ENCODE measurements at places on chromosomes 3 and 15.

DNA sequence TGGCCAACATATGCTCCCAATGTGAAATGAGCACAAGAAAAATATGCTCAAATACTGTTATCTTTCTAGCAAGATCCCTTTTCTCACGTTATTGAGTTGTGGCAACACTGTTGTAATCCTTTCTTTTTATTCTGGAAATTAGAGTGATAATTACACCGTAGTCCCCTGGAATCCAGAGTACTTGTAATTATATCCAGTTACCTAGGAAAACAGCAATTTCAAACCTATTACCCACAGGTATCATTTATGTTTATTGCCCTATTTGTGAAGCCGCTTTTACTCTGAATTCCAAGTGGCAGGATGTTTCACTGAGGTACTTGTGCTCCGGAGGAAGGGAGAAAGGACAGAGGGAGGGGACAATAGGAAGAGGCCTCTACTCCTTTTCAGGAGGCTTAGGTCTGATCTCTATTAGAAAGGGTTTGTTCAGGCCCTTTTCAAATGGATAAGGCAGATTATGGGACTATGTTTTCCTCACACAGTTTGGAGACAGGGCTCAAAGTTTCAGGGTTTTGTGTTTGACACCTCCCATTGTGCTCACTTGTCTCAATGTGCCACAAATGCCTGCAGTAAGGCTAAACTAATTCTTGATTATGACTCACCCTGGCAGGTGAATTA is 646.6 kb downstream of the TUSC7 start:
- no peak for DNase-seq

DNA sequence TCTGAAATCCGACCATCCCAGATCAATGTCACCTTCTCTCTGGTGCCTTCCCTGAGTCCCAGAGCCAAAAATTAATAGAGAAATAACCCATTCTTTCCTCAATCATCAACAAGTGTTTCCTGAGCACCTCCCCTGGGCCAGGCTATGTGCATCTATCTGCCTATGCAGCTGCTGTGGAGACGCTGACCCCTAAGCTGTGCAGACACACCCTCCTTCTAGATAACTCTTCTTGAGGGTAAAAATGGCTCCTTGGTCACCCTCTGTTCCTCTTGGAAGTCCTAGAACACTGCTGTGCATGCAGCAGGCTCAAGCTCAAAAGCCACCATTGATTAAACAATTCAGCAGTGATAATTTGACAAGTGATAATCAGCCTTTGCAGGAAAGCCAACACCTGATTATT is 18.4 kb downstream of the CA12 start:
- no peak for DNase-seq

DNA sequence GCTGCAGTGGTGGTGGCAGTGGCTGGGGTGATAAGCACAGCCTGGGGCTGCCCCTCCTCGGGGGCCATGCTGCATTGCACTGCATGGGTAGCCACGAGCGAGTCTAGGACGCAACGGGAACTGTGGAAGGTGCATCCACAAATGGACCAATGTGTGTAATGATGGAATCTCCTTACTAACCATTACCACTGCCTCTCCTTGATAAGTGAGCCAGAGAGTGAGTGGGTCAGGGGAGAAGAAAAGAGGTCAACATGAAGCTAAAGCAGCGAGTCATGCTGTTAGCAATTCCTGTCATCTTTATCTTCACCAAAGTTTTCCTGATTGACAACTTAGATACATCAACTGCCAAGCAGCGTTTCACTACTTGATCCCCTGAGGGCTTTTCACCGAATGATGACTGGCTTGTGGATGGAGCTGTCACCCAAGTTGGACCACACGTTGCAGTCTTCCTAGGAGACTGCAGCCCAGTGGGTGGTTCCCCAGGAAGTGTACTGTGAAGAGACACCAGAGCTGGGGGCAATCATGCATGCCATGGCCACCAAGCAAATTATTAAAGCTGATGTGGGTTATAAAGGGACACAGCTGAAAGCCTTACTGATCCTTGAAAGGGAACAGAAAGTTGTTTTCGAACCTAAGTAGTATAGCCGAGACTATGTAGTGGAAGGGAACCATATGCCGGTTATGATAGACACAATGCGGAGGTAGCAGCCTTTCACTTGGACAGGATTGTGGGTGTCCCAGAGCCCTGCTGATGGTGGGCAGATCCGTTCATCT is 20.6 kb downstream of the SAMD7 start:
- DNase-seq, result peak; percentile 51

DNA sequence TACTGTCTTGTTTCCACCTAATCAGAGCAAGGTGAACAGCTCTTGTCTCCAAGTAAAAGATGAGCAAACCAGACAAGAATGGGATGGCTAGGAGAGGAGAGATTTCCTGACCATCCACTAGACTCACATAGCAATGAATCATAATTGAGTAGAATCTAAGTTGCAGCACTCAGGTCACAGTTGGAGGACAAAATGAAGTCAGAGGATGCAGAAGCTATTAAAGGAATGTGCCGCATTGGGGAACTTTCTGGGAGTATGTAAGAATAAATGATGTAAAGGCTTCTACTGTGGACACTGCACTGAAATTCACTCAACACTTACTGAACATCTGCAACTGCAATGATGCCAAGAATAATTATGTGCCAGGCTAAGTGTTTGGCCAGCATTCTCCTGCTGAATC is 217.4 kb upstream of the WNT5A start:
- peak; percentile 7 for DNase-seq

DNA sequence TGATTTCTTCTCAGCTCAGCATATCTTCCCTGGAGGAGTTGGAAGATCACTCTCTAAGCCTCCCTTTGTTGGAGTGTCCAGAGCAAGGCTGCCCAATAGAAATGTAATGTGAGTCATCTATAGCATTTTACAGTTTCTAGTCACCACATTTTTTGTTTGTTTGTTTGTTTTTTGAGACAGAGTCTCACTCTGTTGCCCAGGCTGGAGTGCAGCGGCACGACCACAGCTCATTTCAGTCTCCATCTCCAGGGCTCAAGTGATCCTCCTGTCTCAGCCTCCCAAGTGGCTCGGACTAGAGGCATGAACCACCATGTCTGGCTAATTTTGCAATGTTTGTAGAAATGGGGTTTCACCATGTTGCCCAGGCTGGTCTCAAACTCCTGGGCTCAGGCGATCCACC is 21.3 kb downstream of the KLHL6 start:
- peak; percentile 48 for DNase-seq

GRCh38 chr15:98506711-98507110 is 141.6 kb upstream of the IGF1R start:
- no peak for DNase-seq

- DNase-seq, result no peak
These were observed 67.5 kb downstream of the PROS1 start for GRCh38 chr3:93906245-93906644.

GRCh38 chr3:99872923-99873254 is 55.2 kb downstream of the CMSS1 start:
- DNase-seq, result peak; percentile 60

DNA sequence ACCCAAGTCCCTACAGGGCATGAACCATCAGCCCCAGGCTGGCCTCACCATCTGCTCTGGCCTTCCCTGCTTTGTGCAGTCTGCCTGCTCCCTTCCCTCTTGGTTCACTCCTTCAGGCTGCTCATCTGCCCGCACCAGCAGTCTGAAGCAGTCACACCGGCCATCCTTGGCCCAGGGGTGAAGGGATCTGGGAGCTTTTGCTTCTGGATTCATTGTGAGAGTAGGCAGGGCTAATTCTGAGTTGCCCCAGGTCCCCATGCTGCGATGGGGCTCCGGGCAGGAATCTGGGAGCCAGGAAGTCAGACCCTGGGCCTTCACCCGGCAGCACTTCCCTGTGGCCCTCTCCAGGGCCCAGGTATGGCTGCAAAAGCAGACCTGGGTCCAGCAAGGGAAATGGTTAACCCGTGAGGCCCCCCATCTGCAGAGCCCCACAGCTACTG is 99.7 kb downstream of the VGLL4 start:
- no peak for DNase-seq

DNA sequence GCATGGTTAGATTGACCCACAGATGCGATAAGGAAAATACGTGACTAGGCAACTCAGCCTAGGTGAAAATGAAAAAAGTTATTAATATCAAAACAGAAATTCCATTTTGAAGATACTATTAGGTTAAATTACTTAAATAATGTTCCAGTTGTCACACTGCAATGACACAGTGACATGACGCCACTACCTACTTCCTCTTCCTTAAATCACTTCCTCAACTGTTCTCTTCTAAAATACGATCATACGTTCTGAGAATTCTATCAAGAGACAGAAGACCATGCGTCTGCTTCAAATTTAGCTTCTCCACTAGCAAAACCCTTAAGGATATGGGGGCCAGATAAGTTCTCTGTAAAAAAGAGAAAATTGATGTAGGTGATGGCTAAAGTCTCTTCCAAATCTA is 18.2 kb downstream of the CMTM6 start:
- DNase-seq, result no peak

DNA sequence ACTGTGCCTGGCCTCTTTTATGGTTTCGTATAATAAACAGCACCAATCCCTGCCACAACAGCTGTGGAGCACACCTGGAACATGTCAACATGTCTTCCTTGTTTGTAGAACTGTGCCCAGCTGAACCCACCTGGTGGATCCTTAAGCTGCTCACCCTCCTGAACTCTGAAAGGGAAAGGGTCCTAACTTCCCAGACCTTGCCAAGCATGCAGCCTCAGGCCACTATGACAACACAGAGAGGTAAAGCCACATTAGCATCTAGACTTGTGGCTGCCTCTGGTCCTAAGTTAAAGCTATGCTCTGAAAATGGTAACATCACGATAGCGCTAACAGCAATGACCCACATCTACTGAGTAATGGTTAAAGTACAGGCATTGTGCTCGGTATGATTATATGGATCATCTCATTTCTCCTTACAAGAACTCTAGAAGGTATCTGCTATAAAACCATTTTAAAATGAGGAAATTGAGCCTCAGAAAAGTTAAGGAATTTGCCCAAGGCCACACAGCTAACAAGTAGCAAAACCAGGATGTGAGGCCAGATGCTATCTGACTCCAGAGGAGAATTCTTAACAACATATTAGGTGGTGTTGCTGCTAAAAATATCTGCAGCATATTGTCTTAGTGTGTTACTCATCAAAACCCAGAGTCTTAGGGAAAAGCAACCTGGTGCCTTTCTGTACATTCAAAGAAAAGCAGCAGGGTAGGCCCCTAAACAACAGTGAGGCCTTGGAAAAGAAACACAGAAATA is 23.1 kb upstream of the HERC1 start:
- peak; percentile 75 for DNase-seq

DNA sequence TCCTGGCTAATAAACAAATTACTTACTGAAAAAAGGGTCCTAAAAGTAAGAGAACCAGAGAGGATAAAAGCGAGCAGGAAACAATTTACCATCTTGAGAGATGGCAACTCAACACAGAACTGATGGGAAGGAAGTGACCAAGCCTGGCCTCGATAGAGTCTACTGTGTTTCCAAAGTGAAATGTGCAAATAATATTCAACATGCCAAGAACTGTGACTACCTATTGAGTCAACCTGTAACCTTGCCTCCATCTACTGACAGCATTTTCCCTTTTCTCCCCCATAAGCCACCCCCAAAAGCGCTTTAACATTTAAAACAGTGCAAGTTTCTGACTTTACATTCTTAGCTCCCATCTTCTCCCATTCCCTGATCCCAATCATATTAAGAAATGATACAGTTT is 75.4 kb upstream of the PSMD6 start:
- DNase-seq, result no peak

DNA sequence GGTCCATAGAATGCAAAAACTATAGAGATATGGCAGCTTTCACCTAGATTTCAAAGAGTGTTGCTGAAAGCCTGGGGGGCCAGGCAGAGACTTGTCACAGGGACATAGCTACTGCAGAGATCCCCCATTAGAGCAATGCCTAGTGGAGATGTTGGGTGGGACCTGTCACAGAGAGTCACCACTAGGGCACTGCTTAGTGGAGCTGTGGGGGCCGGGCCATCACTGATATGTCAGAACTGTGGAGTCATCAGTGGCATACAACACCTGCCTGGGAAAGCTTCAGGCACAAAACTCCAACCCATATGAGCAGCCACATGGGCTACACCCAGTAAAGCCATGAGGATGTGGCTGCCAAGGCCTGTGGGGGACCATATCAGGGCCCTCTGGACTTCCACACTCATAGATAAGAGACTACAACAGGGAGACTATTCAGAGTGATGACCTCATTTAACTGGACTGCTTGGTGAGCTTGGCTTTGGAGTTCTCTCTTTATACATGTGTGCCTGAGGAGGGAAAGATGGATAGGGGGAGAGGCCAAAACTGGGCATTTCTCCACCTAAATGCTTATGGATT is 176.3 kb downstream of the ZNF621 start:
- no peak for DNase-seq

DNA sequence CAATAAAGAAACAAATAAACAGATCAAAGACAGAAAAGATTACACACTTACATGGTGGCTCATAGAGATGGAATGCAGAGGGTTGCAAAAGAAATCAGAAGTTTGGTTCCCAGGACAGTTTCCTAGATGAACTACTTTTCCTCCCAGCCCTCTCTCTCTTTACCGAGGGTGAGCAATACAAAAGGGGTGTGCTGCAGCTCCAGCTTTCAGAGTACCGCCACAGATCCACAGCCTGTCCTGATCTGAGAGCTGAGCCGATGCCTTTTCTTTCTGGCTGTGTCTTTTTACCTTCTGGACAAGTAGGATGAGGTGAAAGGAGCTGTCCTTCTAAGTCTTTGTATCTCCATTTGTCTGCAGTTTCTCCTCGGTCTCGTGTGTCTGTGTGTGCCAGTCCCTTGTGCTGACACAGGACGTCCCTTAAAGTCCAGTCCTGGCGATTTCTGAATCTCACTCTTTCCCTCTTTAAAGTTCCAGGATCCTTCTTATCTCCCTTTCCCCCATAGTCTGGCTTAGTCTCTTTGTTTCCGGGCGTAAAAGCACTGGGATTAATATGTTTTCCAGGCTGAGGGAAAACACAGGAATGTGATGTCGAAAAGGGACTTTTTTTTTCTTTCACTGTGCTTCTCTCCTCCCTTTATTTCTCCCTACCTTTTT is 540 bp downstream of the CCDC80 start:
- DNase-seq, result peak; percentile 92

- DNase-seq, result no peak
These were observed 41.0 kb downstream of the BHLHE40 start for GRCh38 chr3:5020242-5020722.

DNA sequence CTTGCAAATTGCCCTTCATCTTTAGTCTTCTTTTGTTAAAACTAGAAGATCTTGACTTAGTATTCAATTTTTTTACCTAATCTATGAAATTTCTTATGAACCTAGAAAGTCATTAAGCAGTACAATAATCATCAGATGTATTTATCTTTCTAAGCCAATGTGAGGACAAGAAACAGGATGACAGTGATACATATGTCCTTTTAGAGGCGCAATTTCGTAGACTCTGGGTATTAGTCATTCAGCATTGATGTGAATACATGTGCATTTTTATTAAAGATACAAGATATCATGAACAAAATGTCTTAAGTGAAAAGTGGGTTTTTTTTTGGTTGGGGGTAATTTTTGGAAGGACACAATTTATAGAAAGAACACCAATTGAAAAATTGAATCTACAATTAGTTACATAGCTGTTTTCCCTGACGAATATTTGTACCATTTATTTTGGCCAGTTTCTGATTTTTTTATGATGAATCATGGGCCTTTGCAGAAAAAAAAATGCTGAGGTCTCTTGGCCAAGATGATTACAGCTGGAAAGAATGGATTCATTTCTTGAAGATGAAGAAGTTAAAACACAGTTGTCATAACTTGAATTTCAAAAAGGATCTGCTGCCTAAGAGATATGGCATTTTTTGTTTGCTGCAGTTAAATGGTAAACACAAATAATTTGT is 48.9 kb upstream of the AGTR1 start:
- DNase-seq, result peak; percentile 73

- peak; percentile 81 for DNase-seq
These were observed at the start of gene CAMK2N2 for GRCh38 chr3:184261270-184261853. Gene CAMK2N2 (minus strand): TSS chr3:184261553. CDS start chr3:184261285, 268 bp downstream.

- DNase-seq, result no peak
These were observed 100.8 kb downstream of the RAB11A start for GRCh38 chr15:65969865-65970816.

Data from M059J (cell line).